Smooth muscle cell of the pulmonary artery (primary cell): ENCODE measurements at places on chromosomes 12 and 14. TPM values are rescaled to one million over a fixed set of nuclear protein-coding genes. Genes with fewer than 3 reads are reported as not detected.

Gene OR4K17
- total RNA-seq: not detected in 2 replicates

Gene CDKL1
- total RNA-seq: 5.7 and 30.3 TPM in 2 replicates

Gene GPR84
- total RNA-seq: 0.07 and 0.13 TPM in 2 replicates

Gene FZD10
- total RNA-seq: not detected in 2 replicates

Gene ASIC1
- 3.5 and 3.6 TPM in 2 replicates for total RNA-seq

Gene SERPINA12
- total RNA-seq: not detected in 2 replicates

Gene KRT5
- 0.52 and 1.8 TPM in 2 replicates for total RNA-seq

Gene TTC5
- 16.2 and 17.1 TPM in 2 replicates for total RNA-seq

Gene ADCY6
- 107 and 144 TPM in 2 replicates for total RNA-seq

Gene NDUFB1
- total RNA-seq: 64.1 and 122 TPM in 2 replicates

Gene KRT83
- not detected in 2 replicates for total RNA-seq

Gene GDF3
- not detected in 2 replicates for total RNA-seq

Gene SRRM4
- not detected in 2 replicates for total RNA-seq

Gene CLSTN3
- total RNA-seq: 20.5 and 39.0 TPM in 2 replicates

Gene PTGDR
- total RNA-seq: 0.30 and 2.6 TPM in 2 replicates

Gene PMEL
- 0.65 and 0.76 TPM in 2 replicates for total RNA-seq

Gene SELPLG
- 1.8 and 2.7 TPM in 2 replicates for total RNA-seq

Gene GSC
- 0.46 TPM in 1 of 2 replicates, not detected in the other for total RNA-seq

Gene KLRC4
- not detected in 2 replicates for total RNA-seq

Gene PLEKHG7
- total RNA-seq: not detected in 2 replicates

Gene PMCH
- 0.30 and 0.39 TPM in 2 replicates for total RNA-seq

Gene DHRS4
- 41.7 and 45.9 TPM in 2 replicates for total RNA-seq

Gene ADAM20
- total RNA-seq: 2.4 and 2.5 TPM in 2 replicates

Gene USP44
- 0.69 and 1.8 TPM in 2 replicates for total RNA-seq

Gene PTHLH
- total RNA-seq: 1.6 and 6.1 TPM in 2 replicates

Gene ACSM4
- total RNA-seq: not detected in 2 replicates

Gene TMEM229B
- total RNA-seq: 2.5 and 2.7 TPM in 2 replicates

Gene TAPBPL
- 7.6 and 14.7 TPM in 2 replicates for total RNA-seq

Gene OTX2
- total RNA-seq: not detected in 2 replicates

Gene ASPG
- 0.07 TPM in 1 of 2 replicates, not detected in the other for total RNA-seq

Gene CD69
- total RNA-seq: not detected in 2 replicates

Gene CLEC7A
- total RNA-seq: not detected in 2 replicates

Gene PTGER2
- 3.8 and 8.2 TPM in 2 replicates for total RNA-seq

Gene GALNT16
- 1.7 and 4.9 TPM in 2 replicates for total RNA-seq

Gene STXBP6
- total RNA-seq: 1.7 and 7.6 TPM in 2 replicates

Gene NOXRED1
- total RNA-seq: 0.33 and 0.40 TPM in 2 replicates

Gene CCDC197
- total RNA-seq: not detected in 2 replicates

Gene IKBIP
- 69.8 and 69.9 TPM in 2 replicates for total RNA-seq

Gene PRPH
- total RNA-seq: 0.33 and 1.9 TPM in 2 replicates

Gene MYO1H
- not detected in 2 replicates for total RNA-seq

Gene FLVCR2
- 0.69 and 3.1 TPM in 2 replicates for total RNA-seq

Gene TSPAN31
- 51.1 and 81.8 TPM in 2 replicates for total RNA-seq

Gene AGAP2
- 0.17 and 0.20 TPM in 2 replicates for total RNA-seq

Gene TAS2R9
- not detected in 2 replicates for total RNA-seq

Gene STAC3
- total RNA-seq: 0.26 and 0.33 TPM in 2 replicates

Gene WDHD1
- total RNA-seq: 7.8 and 10.5 TPM in 2 replicates

Gene CTDSP2
- 81.6 and 108 TPM in 2 replicates for total RNA-seq
